Endodermal cell (in vitro differentiated cells): ENCODE measurements at places on chromosomes 2 and 18.
A peak's percentile ranks its signal among the peaks of the same experiment; 100 is the strongest.

- no peak for DNase-seq
Observed at GRCh38 chr18:25146512-25146910, 205.5 kb downstream of the ZNF521 start.

- DNase-seq: peak; percentile 65
Observed at GRCh38 chr2:23460228-23460627, 75.2 kb downstream of the KLHL29 start.

DNA sequence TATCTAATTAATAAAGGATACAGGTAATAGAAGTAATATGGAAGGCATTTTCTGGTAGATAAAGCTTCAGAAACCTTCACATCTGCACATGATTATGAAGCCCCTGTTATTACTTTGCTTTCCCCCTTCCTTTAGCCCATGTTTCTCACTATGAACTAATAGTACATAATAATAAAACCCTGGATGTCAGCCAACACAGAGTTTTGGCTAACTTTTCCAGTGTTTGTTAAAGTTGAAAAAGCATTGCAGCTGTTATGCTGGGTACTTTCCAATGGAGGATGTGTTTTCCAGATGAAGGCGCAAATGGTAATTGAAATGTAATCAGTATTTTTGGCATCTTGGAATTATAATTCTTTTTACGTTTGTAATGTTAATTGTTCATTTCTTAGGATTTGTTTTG is 43.5 kb downstream of the SPTBN1 start:
- DNase-seq: no peak

DNA sequence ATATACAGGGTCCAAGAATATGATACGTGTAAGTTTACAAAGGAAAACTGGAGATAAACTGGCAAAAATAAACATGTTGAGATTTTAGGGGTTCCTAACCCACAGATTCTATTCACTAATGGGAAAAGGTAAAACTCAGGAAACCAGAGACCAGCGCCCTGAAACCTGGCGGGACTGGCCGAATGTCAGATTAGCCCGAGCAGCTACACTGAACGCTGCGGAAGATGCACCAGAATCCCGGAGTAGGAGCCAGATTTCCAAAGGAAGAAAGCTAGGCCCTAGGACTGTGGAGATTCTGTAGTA is 679 bp upstream of the WDR75 start:
- no peak for DNase-seq

DNA sequence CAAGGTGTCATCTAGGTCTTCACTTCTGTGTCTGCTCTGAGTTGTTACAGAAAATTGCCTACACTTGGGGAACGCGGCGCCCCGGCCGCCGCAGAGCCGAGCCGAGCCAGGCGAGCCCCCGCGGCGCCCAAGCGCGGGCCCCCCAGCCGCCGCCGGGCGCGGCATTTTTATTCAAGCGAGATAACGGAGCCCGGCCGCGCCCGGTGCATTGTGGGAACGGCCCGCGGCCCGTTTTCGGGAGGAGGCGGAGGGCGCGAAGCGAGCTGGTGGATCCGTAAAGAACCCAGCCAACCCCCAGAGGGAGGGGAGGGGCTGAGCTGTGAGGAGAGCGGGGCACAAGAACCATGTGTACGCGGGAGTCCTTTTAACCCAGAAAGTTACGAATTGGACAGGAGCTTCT is 191.8 kb downstream of the FTCDNL1 start:
- peak; percentile 92 for DNase-seq

- no peak for DNase-seq
Observed at GRCh38 chr2:4340536-4340935, 637.2 kb downstream of the DCDC2C start.

GRCh38 chr18:3593381-3593903 is 143.5 kb downstream of the TGIF1 start:
- peak; percentile 75 for DNase-seq

DNA sequence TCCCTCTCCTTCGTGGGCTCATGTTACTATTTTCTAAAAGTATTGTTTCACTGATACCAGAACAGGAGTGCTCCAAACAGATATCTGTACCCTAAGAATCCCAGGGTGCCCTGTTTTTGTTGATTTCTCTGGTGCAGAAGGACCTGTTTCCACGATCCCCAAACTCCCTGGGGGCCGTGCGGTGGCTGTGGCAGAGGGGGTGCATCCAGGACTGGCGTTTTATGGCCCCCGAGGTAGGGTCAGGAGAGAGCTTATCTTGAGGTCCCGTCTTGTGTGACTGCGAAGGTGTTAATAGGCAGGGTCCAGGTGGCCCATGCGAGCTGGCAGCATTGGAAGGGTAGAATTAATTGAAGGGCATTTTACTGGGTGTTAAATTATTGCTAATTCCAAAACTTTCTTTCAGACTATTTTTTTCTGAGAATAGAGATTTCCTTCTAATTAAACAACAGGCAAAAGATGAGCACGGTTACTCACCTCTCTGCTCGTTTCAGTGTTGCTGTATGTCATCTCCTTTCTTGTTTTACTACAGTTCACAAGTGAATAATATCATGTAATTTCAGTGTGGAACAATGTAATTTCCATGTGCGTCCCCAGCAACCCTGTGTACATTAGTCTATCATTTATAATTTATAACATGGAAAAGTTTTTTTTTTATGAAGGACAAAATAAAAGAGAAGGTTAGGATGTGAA is 8.2 kb downstream of the TWIST2 start:
- peak; percentile 30 for DNase-seq

- DNase-seq: no peak
Observed at GRCh38 chr18:35186291-35187034, 54.4 kb upstream of the ZNF397 start.

GRCh38 chr2:154961676-154962075 is 263.2 kb downstream of the KCNJ3 start:
- DNase-seq: no peak

GRCh38 chr2:85953476-85953875 is 64.7 kb upstream of the ST3GAL5 start:
- no peak for DNase-seq

GRCh38 chr2:26300234-26300925 is 45.6 kb upstream of the SELENOI start:
- no peak for DNase-seq
